ENCODE measurements at places on chromosomes 11 and 22. TPM values are rescaled to one million over a fixed set of nuclear protein-coding genes. Genes with fewer than 3 reads are reported as not detected.

GRCh38 chr11:22192642-22193347 lies at the start of gene ANO5:
ANO5 (plus strand) TSS chr11:22193085; CDS start chr11:22193493, 408 bp downstream.
- DNase-seq: peak; percentile 24

The KRTAP5-8 gene
- not detected for total RNA-seq

The UCP2 gene
- 267 TPM for total RNA-seq

DNA sequence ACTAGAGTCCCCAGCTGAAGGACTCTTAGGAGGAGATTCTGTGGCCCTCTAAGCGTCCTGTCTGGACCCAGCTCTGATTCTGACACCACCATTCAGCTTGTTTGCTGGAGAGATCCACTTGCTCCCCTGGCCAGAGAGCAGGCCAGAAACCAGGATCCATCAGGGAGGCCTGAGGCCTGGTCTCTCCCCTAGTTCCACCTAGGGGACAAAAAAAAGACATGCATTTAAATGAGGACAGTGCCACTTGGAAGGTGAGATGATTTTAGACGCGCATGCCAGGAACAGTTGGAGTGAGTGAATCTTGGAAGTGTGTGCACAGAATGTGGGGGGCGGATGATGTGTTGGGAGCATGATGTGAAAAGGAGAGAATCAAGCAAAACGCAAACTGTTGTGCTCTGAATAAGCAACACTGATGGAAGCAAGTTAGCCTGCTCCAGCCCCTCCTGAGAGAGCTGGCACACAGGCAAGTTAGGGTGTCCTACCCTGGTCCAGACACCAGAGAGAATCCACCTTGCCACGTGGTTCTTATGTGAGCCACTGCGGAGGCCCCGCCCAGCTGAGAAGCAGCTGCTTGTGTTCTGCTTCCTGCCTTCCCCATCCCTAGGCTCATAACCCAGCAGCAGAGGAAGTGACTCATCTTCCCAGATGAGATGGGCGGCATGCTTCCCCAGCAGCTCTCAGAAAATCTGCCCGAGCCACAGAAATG lies 8.0 kb upstream of the SLCO2B1 start:
- DNase-seq: peak; percentile 74
